ENCODE measurements at places on chromosomes 1 and 21.
A peak's percentile ranks its signal among the peaks of the same experiment; 100 is the strongest.

GRCh38 chr1:241156231-241156965, 200.6 kb downstream of the RGS7 start:
- no peak for DNase-seq

DNA sequence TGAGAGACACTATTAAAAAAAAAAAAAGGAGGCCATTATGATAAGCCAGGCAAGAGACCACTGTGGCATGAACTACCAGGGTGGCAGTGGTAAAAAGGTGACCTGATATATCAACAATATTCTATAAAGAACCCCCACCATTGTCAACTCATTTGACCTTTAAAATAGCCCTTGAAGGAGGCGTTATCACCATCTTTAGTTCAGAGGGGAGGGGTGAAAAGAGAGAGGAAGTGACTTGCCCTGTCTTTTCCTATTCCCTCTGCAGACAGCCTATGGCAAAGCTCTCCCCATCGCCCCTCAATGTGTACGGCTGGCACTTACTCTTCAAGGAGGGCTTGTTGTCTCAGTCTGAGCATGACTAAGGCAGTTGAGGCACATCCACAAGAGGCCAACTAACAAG, 11.7 kb upstream of the SLFNL1 start:
- no peak for DNase-seq

- peak; percentile 9 for DNase-seq
Measured at GRCh38 chr1:1082239-1082775, 8.2 kb upstream of the RNF223 start.

DNA sequence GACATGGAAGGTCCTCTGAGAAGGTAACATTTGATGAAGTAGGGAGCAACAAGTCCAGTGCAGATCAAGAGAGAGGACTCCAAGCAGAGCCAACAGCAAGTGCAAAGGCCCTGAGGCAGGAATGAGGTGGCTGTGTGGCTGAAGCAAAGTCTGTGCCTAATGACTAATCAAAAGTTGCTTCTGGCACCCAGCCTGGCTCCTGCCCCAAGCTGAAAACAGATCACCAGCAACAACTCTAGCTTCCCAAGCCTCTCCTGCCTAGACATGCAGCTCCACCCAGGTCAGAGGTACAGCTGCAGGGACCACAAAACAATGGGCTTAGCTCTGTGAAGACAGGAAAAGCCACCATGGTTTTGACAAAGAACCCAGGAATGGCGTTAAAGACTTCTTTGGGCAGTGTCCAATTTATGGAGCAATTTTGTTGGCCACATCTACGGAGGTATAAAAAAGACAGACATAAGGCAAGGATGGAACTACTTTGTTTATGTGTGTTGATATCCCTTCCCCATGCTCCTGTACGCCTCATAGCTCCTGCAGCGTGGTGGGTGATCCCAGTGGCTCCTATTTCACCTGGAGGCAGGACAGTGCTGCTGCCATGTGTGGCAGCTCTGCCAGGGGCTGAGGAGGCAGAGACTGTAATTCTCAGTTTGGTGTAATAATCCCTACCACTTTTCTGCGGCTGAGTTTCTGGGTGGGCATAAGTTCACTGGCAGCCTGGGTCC, 26.4 kb upstream of the IGSF3 start:
- DNase-seq = no peak

DNA sequence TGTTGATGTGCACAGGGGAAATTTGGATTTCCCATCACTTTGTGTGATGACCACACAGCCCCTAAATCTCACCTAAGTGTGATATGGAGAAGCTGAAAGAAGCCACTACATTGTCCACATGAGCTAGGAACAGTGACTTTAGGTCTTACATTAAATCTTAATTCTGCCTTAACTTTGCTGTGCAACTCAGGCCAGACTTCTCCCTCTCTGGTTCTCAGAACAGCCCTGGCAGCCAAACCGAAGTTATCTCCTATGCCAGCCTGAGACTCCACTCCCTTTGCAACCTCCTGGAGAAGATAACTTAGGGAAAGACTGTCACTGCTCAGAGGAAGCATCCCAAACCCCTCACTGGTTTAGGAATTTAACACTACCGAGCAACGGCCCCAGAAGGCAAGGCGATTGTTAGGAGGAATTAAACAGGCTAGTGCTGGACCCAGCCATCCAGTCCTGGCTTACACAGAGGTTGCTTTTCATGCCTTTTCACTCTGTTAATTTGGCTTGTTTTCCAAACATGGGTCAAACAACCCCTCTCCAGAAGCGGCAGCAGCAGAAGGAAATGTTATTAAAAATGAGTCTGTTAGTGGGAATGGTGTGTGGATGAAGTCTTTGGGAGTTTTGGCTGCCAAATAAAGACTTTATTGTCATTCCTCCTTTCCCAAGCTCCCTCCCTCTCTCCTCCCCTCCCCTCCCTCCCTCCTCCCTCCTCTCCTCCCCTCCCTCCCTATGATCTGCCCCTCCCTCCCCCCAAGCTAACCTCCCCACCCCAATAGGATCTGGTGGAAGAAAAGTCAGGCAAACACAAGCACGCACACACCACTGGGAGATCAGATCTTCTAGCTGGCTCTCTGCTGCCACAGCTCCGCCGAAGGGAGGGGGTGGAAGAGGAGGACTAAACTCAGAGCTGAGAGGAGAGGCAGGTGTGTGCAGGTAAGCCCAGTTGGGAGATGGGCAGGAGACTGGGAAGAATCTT, at the start of gene PRELP:
Gene PRELP (plus strand): TSS at position 795 of the 970 bp plus-strand sequence. CDS start 7,379 bp downstream, outside the sequence.
- DNase-seq = no peak

DNA sequence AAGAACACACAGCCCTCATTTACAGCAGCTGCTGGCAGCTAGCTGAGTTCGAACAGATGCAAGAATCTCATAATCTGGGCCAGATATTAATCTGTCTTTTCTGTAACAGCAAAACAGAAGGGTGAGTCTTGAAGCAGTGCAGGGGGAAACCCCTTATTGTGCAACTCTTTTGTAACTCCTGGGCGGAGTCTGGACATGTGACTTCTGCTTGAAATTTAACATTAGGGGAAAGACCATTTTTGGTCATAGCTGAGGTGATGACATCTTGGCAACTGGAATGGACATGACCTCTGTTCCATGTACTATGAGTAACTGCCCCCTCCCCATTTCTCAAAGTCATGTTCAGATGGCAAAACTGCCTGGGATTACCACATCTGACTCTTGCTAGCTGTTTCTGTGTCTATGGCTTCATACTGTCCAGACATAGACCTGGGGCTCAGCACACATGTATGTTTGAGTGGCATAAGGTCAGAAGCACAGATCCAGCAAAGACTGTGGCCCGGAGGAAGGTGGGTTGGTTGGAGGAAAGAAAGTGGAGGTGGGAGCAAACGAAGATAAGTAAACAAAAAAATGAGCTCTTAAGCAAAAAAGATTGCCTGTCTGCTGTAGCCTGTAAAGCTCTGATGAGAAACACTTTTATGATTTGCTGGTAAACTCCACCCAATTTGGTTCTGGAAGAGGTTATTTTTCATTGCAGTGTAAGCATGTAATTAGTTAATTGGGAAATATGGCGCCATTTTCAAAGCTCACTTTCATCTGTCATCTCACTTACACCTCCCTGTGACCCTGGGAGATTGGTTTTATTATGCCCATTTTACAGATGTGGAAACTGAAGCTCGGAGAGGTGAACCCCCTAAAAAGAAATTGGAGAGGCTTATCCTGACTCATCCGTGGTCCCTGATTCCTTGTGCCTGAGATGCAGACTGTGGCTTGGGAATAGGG, 26.1 kb downstream of the ETS2 start:
- DNase-seq = no peak

DNA sequence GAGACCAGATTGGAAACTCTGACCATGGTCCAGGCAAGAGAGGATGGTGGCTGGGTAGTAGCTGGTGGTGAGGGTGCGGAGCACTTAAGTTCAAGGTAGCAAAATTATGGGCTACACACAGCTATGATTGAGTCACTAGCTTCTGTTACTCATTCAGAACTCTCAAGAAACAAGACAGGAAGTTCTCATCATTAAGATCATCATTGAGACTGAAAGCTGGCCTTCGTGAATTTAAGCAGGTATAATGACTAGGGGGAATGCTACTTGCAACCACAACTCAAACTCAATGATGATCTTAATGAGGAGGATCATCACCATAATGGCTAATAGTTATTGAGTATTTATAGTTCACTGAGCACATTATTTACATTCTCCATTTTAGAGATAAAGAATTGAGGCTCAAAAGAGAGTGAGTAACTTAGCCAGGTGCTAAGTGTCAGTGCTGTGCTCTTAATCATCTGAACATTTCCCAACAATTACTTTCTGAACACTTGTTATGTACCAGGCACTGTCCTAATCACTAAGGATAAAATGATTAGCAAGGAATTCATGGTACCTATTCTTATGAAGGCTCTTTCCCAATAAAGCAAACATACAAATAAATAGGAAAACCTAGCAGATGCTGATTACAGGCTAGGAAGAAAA, 286.3 kb upstream of the C1orf105 start:
- DNase-seq = no peak

DNA sequence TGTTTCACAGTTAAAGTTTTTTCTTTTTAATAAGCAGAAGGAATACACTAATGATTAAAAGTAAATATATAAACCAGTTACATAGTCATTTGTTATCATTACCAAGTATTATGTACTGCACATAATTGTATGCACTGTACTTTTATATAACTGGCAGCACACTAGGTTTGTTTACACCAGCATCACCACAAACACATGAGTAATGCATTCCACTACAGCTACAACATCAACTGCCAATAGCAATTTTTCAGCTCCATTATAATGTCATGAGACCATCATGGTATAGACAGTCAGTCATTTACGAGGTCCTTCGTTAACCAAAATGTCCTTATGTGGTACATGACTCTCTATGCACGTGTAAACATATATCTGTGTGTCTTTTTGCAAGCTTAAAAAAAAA, 35.2 kb downstream of the SCYL3 start:
- DNase-seq = no peak

- DNase-seq = no peak
Measured at GRCh38 chr1:44002606-44003157, 11.3 kb downstream of the CCDC24 start.

- no peak for DNase-seq
Measured at GRCh38 chr1:207919523-207920170, 8.7 kb upstream of the CD34 start.

DNA sequence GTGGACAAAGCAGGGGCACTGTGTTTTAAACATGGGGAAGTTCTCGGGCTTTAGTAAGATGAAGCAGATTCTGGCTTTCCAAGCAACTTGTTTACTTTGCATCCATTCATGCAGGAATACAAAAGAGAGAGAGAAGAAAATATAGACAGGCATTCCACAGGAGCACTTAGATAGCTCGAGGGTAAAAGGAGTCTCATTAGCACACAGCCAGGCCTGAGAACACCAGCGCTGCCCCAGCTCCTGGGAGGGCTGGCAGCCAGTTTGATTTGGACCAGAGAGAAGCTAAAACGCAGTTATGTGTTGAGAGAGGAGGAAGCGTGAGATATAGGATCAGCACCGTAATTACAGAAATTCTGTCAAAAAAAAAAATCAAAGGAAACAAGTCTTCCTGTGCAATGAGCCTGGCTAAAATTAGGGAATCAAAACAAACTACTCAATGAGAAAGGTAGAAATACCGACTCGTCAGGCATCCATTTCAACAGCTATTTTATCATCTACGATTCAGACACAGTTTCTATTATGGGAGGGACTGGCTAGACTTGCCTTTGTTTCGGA, 68.2 kb downstream of the CLSTN1 start:
- no peak for DNase-seq

- no peak for DNase-seq
Measured at GRCh38 chr21:19268686-19269085, 865.1 kb upstream of the TMPRSS15 start.

All from GM12892 (cell line).